Fibroblast of skin of right biceps (primary cell): ENCODE measurements at places on chromosomes 7 and 10.

GRCh38 chr7:157268540-157268939 lies 68.3 kb upstream of the DNAJB6 start:
- DNase-seq, result peak; percentile 18

DNA sequence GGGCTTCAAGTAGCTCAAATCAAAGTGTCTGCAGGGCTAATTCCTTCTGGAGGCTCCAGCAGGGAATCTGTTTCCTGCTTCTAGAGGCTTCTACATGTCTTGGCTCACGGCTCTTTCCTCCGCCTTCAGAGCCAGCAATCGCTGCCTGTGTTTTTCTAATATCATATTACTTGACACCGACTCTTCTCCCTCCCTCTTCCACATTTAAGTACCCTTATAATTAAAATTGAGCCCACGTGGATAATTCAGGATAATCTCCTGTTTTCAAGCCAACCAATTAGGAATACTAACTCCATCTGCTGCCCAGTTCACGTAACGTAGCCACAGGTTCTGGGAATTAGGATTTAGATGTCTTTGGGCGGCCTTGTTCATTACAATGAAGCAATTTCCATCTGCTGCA lies 372.2 kb downstream of the DPP6 start:
- no peak for DNase-seq

- no peak for DNase-seq
Observed at GRCh38 chr10:74150204-74150989, at the start of gene AP3M1. Gene AP3M1 (minus strand): TSS chr10:74150828. CDS start chr10:74138379, 12,449 bp downstream.

GRCh38 chr7:35846816-35847412 lies 46.1 kb downstream of the SEPTIN7 start:
- no peak for DNase-seq

- DNase-seq, result no peak
Observed at GRCh38 chr7:123916240-123916724, 8.8 kb upstream of the SPAM1 start.

- peak; percentile 23 for DNase-seq
Observed at GRCh38 chr7:27992097-27992496, 188.5 kb downstream of the JAZF1 start.

DNA sequence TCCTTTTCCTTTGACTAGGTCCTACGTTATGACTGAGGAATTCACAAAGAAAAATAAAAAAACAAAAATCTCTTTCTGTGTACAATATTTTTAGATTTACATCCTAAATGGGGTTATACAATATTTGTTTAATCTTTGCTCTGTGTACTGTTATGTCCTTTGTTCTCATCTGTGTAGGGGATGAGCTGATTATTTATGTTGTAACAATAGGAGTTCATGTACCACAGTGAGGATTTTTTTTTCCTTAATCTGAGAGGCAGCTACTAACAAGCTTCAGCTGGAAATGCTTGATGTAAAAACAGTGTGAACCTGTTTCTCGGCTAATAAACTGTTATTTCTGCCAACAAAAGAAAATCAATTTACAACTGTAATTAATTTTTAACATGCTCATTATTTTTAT lies 58.0 kb downstream of the ORC5 start:
- DNase-seq, result no peak

- no peak for DNase-seq
Observed at GRCh38 chr10:13717571-13717935, 130.8 kb downstream of the PRPF18 start.
